ENCODE measurements at places on chromosomes 1 and 21.

DNA sequence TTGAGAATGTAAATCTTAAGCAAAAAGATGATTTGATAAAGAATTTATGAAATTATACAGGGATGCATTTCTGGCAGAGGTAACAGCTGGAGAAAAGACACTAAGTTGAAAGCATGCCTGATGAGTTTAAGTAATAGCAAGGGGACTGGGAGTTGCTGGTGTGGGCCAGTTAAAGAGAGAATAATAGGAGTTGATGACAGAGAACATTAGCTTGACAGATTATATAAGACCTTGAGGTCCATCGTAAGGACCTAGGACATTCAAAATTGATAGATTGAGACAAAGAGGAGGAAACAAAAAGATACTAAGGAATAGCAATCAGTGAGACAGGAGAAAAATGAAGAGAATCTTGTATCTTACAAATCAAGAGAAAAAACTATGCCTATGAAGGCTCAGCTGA lies 84.7 kb upstream of the TMPRSS15 start:
- DNase-seq, result no peak

DNA sequence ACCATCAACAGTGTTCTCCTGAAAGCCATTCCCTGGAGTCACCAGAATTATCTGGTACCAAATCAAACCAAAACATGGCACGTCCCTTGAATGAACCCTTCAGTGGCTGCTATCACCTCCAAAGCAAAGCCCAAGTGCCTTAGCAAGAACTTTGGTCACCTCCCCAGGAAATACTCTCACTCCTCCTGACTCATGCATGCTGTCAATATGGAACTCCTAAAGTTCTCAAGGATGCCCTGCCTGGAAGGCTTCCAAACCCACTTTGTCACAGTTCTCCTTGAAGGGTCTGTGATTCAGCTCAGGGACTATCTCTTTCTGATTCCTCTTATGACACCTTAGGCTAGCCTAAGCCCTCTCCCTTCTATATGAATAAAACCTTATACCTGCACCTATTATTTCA lies 146.1 kb upstream of the RUNX1 start:
- DNase-seq, result no peak

DNA sequence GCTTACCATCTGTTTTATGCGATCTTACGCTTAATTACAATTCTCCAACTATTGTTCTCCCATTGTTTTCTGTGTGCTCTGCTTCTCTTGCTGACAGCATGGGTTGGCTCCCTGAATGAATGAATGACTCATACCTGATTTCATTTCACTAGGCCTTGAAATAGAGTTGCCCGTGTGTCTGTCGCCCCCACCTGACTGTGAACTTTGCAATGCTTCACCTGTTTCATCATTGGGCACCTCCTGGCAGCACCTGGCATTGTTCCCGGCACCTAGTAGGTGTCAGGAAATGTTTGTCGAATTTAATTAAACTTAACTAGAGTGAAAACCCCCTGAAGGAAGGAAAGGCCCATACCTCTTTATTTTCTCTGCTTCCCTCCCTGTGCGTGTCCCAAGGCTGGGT lies 120.5 kb upstream of the KLHDC7A start:
- no peak for DNase-seq

DNA sequence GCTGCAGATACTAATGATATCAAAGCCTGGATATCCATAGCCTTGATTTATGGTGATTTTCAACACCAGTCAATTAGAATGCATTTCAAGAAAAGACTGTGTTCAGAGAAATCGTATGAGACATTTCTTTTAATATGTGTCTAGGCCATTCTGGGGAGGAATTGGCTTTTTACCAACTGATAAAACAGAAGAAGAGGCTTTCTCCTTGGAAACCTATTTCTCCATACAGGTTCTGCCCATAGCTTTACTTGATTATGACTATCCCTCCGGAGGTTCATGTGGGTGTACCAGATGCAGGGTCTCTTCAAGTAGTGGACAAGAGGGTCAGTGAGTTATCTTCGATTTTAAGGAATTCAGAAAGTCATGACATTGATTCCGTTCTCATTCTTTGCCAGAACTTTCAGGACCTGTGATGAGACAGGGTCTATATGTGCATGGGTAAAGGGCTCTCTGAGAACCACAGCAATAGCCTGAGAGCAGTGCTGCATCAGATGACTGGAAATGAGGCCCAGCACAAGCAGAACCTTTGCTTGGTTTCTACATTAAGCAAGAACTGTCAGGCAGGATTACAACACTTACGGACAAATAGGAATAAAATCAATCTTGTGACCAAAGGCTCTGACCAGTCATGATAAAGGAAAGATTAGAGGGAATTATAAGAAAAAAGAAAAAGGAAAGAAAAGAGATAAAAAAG lies 263.7 kb upstream of the SGIP1 start:
- no peak for DNase-seq

- DNase-seq, result no peak
Observed at GRCh38 chr1:89802841-89803240, 18.0 kb upstream of the LRRC8D start.

DNA sequence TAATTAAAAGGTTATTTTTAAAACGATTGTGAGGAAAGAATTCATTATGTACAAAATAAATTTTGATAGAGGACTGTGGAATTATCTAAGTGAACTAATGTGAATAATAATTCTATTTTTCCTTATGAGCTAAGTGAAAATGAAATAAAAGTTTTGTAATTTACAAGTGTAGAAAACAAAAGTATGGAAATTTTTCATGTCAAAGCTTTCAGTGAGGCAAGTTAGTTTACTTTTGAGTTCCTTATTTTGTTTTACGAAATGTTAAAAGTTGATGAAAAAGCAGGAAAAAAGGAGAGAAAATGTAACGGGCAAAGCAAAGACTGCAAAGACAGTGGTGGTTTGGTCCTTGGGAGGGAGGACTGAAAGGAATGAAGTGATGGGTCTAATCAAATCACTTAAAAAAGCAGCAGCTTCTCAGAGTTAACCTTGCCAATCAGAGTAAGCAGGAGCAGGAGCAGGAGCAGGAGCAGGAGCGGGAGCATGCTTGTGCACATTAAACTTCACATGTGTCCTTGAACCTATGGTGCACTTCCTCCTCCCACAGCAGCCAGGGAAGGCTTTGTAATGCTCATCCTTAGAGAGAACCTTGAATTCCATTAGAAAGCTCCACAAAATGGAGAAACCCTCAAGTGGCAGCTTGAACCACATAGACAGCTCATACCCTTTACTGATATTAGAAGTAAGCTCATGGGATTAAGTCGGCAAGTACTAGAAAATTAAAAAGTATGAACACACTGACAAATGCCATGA lies 133.4 kb downstream of the LHX4 start:
- no peak for DNase-seq

DNA sequence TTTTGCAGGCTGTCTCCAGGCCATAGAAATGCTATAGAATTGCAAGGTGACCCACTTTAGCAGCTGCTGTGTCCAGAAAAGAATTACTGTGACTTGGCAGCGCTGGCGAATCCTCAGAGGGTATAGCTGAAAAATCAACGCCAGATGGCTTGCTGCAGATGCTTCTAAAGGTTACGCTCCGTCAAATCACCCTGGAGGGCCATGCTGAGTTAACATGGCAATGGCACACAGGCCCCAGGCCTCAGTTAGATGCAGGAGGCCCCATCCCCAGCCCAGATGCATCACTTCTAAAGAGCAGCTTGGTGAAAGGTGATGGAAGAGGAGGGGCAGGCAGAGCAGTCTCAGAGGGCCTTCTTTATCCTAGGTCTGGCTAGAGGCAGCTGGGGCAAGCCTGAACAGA lies 18.0 kb downstream of the KIAA1614 start:
- no peak for DNase-seq

- DNase-seq, result no peak
Observed at GRCh38 chr21:42343101-42343500, 7.7 kb downstream of the TFF2 start.

DNA sequence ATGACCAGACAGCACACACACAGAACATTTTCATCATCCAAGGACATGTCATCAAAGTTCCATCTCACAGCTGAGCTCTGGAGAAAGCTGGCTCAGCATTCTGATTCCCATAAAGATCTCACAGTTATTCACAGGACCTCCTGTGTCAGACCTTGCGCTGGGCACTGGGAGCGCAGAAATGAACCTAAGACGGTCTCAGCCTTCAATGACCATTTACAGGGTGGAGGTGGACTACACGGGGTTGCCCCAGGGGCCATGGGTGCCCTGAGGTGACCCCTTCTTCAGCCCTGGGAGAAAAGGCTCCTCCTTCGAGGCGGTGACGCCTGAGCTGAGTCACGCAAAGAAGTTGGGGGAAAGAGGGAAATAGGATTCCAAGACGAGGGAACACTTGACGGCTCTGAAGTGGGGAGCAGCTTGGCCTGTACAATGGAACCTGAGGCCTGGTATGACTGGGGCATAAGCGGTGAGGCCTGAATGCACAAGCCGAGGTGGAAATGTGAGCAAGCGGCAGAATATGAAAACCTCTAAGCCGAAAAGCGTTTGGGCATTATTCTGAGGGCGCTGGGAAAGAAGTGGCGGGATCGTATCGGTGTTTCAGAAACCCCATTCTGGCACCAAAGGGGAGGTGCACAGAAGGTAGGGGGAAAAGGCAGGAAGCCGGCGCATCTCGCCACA lies 797 bp downstream of the CC2D1B start:
- peak; percentile 73 for DNase-seq

- peak; percentile 81 for DNase-seq
Observed at GRCh38 chr1:62621907-62622306, 24.6 kb downstream of the ANGPTL3 start.

- no peak for DNase-seq
Observed at GRCh38 chr1:38331496-38332210, 285.1 kb upstream of the POU3F1 start.

DNA sequence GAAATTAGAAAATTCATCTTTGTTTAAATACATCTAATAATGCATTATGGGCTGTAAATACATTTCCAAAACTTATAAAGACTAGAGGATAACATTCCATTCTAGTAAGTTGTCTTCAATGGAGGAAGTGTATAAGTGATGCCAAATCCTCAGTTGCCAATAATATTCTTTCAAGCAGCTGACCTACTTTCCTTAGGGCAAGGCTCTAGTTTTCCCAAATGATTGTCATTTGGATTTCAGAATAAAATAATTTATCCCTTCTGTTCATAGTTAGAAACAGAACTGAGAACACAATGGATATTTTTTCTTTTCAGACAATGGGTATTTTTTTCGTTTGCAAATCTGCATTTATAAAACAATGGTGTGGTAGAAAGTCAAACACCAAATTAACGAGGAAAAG lies 354.9 kb upstream of the ADAMTS5 start:
- no peak for DNase-seq

DNA sequence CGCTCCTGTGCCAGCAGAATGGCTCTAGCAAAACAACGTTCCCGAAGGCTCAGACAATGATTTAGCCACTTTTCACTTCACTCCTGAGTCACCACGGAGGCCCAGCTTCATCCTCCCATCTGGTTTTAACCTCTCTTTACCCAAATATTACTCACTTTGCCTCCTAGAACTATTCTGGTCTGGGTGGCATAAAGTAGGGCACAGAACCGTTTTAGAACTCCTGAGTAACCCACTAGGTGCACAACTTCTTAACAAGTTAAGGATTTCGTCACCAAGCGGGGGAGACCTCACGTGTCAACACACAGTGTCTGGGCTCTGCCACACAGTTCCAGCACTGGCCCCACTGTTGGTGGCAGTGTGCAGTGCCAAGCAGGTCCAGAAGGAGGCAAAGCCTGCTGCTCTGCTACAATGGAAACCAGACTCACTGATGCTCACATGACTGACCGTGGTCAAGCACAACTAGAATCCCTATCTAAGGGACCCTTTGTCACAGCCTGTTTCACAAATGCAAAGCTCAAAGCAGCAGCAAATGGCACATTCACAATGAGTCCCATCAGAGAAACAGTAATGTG lies 121.7 kb downstream of the SIPA1L2 start:
- no peak for DNase-seq

GRCh38 chr1:175318633-175319032 lies 126.1 kb upstream of the KIAA0040 start:
- no peak for DNase-seq

GRCh38 chr21:45150638-45151131 lies 76.3 kb downstream of the ADARB1 start:
- DNase-seq, result no peak

DNA sequence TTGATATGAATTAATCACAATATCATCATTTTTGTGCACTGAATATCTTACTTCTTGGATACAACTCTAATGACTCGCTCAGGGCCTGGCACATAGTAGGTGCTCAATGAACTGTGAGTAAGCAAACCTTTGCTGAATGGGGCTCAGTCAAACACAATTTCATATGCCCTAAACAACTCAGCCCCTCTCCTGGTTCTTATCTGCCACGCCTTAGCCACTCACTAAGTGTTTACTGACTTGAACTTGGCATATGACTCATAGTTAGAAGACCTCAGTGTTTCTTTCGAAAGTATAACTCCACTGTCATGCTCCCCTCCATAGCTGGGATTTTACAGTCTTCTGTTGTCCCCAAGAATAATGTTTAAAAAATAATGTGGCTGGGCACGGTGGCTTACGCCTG lies 4.8 kb upstream of the IFNLR1 start:
- peak; percentile 37 for DNase-seq

DNA sequence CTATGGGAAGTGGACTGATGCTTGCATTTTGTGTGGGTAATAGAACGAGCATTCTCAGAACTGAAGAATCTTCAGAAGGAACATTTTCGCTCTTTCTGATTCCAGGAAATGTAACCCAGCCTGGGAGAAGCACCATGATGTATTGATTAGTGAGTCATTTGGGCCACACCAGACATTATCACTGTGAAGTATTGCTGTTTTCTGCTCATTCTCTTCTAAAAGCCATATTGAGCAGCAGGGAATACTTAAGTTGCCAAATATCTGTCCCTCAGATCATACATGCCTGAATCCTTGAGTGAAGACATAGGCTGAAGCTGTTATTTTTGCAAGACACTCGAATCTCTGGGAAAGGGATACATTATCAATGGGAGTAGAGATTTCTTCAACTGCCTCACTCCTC lies 213.1 kb downstream of the PCP4 start:
- no peak for DNase-seq

GRCh38 chr1:20530306-20530705 lies 22.1 kb upstream of the FAM43B start:
- DNase-seq, result no peak

DNA sequence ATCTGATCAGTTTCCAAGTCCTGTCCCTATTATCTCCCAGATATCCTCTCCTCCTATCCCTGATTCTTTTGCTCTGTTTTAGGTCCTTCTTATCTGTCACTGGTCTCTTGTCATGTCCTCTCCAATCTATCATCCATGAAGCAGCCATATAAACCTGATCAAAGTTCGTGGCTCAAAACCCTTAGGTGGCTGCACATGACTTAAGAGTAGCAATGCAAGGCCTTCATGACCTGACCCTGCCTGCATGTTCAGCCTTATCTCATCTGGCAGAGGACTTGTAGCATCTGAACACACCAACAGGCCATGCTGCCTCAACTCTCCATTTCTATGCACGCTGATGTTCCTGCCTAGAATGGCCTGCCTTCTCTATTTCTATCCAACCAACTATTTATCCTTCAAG lies 65.2 kb downstream of the NOS1AP start:
- DNase-seq, result no peak
